Vein endothelial cell (primary cell): ENCODE measurements at places on chromosomes 13 and 19. TPM values are rescaled to one million over a fixed set of nuclear protein-coding genes. Genes with fewer than 3 reads are reported as not detected.

The TRPC4 gene
- 0.19 and 0.98 TPM in 2 replicates for total RNA-seq

The GNA15 gene
- under 0.01 TPM in 1 of 2 replicates, not detected in the other for total RNA-seq

The PCDH9 gene
- 3.3 and 10.7 TPM in 2 replicates for total RNA-seq

The VSTM1 gene
- not detected in 2 replicates for total RNA-seq

The ERICH6B gene
- not detected in 2 replicates for total RNA-seq

The MAB21L1 gene
- total RNA-seq = 0.10 TPM in 1 of 2 replicates, not detected in the other

The C5AR2 gene
- total RNA-seq = not detected in 2 replicates

The ZNF570 gene
- total RNA-seq = 6.2 and 7.5 TPM in 2 replicates

The IGSF23 gene
- total RNA-seq = 0.29 and 0.65 TPM in 2 replicates

The ADM5 gene
- total RNA-seq = 0.98 and 1.9 TPM in 2 replicates

The AMH gene
- 1.7 and 2.6 TPM in 2 replicates for total RNA-seq

The ZFP82 gene
- total RNA-seq = 4.6 and 4.9 TPM in 2 replicates

The C19orf18 gene
- total RNA-seq = 0.57 TPM in 1 of 2 replicates, not detected in the other

The CLDN10 gene
- total RNA-seq = not detected in 2 replicates
